ENCODE measurements at places on chromosomes 12 and 14. TPM values are rescaled to one million over a fixed set of nuclear protein-coding genes. Genes with fewer than 3 reads are reported as not detected.

DNA sequence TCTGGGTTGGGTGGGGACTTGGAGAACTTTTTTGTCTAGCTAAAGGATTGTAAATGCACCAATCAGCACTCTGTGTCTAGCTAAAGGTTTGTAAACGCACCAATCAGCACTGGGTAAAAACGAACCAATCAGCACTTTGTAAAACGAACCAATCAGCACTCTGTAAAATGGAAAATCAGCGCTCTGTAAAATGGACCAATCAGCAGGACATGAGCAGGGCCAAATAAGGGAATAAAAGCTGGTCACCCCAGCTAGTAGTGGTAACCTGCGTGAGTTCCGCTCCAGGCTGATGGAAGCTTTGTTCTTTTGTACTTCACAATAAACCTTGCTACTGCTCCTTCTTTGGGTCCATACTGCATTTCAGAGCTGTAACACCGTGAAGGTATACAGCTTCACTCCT, 1.7 kb upstream of the ACOT2 start:
- DNase-seq: no peak

DNA sequence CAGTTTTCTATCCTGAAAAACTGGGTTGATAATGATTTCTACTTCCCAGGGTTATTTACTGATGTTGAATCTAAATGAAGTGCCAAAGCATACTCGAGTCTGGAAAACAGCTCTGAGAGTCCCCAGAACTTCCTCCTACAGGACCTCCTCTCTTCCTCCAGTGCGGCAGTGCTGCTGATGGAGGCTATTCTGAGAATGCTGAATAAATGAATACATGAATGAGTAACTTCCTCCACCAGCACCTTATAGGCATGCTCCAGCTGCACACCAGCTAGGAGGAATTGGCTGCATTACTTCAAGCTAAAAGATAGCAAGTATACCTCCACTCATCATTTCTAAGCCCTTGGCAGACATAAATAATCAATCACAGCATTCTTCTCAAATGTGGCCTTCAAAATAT, 448.8 kb upstream of the CCDC196 start:
- DNase-seq: no peak

The SCNN1A gene
- 5.7 TPM for total RNA-seq

The HOXC10 gene
- total RNA-seq: 38.1 TPM

DNA sequence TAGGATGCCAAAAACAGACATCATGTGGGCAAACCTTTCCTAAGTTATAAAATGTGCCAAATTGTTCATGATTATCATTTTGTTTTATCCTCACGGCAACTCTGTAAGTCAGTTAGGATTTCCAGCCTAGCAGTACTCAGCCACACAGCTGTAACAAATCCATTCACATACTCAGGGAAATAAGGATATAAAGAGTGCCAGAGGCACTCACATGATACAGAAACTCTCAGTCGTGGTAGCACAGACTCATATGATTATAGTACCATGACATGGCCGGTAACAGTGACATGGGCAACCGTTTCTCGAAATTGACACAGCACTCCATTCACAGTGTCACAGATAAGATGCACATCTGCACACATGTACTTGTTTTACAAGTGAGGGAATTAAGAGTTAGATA, 344.2 kb downstream of the LRIG3 start:
- DNase-seq: no peak

The TAMALIN gene
- total RNA-seq: not detected

- no peak for DNase-seq
Observed at GRCh38 chr14:100468557-100468956, 118.7 kb downstream of the BEGAIN start.

- DNase-seq: peak; percentile 35
Observed at GRCh38 chr14:70821584-70822529, 12.5 kb upstream of the MAP3K9 start.

GRCh38 chr12:54217774-54218241, 29.0 kb upstream of the SMUG1 start:
- no peak for DNase-seq

The BICD1 gene
- total RNA-seq: 11.1 TPM

DNA sequence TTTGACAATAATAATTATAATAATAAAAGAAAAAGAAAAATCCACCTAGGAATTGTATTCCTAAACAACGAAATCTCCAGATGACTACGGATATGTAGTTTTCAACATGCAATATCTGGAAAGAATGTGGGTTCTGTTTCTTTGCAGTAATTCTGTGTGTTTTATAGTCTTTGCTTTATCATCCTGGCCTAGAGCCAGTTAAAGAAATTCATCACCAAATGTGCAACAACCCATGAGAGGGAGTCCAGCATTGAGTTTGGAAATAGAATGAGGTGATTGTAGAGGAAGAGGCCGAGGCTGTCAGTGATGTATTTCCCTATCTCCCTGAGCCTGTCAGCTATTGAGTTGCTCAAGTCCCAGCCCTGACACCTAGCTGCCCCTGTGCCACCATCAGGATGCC, 200.5 kb upstream of the DCN start:
- DNase-seq: no peak

DNA sequence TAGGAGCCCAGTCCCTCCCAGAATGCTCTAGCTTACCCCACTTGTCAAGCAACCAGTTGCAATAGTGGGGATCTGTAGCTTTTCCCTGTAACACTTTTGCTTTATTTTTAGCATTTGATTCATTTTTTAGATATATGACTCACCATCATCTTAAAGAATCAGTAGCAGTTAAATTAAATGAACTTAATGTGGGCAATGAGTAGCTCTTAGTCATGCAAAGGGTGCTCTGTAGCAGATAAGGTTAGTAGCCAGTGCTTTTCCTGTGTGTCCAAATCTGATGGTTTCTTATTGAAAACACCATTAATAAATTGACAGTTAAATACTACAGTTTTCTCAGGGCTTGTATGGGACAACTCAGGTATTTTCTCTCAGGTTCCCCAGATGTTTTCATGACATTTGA, 311.8 kb downstream of the RERGL start:
- no peak for DNase-seq

GRCh38 chr12:77079631-77080030, 14.3 kb upstream of the E2F7 start:
- no peak for DNase-seq

The SRRM4 gene
- total RNA-seq: not detected

GRCh38 chr12:8779862-8780261, 42.6 kb upstream of the A2ML1 start:
- DNase-seq: no peak

GRCh38 chr12:31874961-31875608, 84.1 kb upstream of the RESF1 start:
- peak; percentile 30 for DNase-seq

The RNASE13 gene
- total RNA-seq: not detected

GRCh38 chr14:75657331-75657730, 3.3 kb downstream of the ERG28 start:
- DNase-seq: no peak

- peak; percentile 43 for DNase-seq
Observed at GRCh38 chr12:5582018-5582417, 150.1 kb downstream of the NTF3 start.

The CCDC38 gene
- total RNA-seq: 0.20 TPM

DNA sequence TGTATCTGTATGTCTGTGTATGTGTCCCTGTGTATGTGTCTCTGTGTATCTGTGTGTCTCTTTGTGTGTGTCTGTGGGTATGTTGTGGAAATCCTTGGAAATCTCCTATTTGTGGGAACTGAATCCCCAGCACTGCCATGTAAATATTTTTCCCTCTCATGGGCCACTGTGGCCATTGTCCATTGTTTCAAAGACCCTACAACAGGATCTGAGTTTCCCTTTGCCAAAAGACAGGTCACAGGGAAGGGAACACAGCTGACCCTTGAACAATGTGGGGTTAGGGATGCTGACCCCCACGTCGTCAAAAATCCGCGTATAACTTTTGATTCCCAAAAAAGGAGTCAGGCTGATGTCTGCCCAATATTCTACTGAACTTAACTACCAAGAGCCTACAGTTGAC, 22.5 kb upstream of the BCL2L14 start:
- no peak for DNase-seq

The LGMN gene
- 48.2 TPM for total RNA-seq

The CISTR gene
- not detected for total RNA-seq

The RBP5 gene
- total RNA-seq: not detected

DNA sequence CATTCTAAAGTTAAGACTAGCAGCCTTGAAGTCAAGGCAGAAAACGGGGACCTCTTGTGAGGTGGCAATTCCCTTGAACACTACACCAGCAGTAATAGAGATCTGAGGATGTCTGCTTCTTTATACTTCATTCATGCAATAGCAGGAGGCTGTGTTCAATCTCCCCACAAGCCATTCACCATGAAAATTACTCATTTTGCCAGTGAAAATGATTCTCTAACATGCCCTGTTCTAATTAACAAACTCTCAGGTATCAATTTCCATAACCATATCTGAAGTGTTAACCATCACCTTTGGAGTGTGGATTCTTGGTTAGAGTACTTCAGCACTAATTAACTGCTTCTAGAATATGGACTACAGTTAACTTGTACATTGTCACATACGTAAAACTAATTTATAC, 3.4 kb upstream of the GLIPR1 start:
- DNase-seq: no peak

The ZC2HC1C gene
- 6.5 TPM for total RNA-seq

DNA sequence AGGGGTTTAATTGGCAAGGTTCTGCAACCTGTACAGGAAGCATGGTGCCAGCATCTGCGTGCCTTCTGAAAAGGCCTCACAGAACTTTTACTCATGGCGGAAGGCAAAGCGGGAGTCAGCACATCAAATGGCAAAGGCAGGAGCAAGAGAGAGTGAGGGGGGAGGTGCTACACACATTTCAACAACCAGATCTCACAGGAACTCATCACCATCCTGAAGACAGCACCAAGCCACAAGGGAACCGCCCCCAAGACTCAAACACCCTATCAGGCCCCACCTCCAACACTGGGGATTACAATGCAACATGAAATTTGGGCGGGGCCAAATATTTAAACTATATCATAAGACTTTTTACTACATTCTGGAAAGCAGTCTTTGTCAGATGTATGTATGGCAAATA, 38.0 kb upstream of the FKBP4 start:
- DNase-seq: no peak

The RIMKLB gene
- total RNA-seq: 12.4 TPM

Data from Caki2 (cell line).